ENCODE measurements at places on chromosomes 4 and X. TPM values are rescaled to one million over a fixed set of nuclear protein-coding genes. Genes with fewer than 3 reads are reported as not detected.

S100G gene
- not detected for polyA plus RNA-seq

IBSP gene
- polyA plus RNA-seq = not detected

HTN1 gene
- polyA plus RNA-seq = not detected

TASL gene
- not detected for polyA plus RNA-seq

Measured in H1 (cell line).